ENCODE measurements at places on chromosomes 5 and 9.

DNA sequence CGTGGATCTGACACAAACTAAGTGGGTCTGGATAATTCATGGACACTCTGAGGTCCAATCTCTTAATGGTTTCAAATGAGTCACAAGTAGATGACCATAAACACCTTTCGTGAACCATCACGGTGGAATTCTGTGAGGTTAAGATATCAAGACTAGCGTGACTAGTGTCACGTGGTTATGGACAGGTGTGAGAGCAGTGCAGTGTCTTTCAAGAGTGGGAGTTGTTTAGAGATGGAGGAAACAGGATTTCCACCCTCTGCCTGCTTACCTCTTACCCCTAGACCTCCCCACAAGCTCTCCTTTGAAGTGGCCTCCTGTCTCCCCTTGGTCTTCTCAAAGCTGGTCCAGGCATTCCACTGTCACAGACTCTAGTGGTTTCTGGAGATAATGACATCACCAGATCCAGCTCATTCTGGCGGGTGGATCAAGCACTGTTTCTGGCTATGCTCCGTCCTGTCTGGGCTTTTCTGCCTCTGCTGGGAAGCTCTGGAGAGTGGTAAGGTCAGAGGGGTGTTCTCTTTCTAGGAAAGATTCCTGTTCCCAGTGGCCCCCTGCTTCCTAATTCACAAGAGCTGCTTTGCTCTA, 20.0 kb upstream of the ZNF782 start:
- H3K36me3 ChIP-seq, result no peaks in the 10 kb centered on the region
- H3K27me3 ChIP-seq, result peaks cover 7% of the 10 kb centered on the region
- H3K4me3 ChIP-seq, result no peak overlapping the region
- peak overlapping the region; percentile 79 for H3K27ac ChIP-seq
- no peaks in the 10 kb centered on the region for H3K4me1 ChIP-seq
- DNase-seq, result no peak

DNA sequence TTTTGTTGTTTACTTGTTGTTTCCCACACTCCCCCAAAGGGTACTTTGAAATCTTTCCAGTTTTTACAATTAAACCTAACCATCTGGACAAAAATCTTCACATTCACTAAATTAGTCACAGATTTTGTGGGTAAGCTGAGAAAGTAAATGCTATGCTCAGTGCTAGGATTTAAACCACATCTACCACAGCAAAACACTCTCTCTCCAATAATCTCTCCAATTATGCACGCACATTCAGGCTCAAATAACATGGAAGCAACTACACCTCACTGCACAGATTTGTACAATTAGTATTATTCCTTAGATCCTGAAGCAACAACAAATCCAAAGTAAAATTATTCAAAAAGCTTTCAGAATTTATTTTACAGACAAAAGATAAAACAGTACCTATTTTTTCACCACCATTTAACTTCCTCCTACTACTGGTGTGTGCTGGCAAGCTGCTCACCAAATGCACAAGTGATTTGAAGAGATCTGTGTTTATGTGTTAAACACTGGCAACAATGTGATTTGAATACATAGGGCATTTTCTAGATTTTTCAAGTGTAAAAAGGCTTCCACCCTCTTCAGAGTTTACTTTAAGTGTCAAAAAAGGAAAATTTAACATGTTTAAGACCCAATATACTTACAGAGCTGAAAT, 16.6 kb downstream of the ZNF608 start:
- no peak overlapping the region for H3K27ac ChIP-seq
- H3K4me1 ChIP-seq, result no peaks in the 10 kb centered on the region
- H3K27me3 ChIP-seq, result no peaks in the 10 kb centered on the region
- no peak for DNase-seq

DNA sequence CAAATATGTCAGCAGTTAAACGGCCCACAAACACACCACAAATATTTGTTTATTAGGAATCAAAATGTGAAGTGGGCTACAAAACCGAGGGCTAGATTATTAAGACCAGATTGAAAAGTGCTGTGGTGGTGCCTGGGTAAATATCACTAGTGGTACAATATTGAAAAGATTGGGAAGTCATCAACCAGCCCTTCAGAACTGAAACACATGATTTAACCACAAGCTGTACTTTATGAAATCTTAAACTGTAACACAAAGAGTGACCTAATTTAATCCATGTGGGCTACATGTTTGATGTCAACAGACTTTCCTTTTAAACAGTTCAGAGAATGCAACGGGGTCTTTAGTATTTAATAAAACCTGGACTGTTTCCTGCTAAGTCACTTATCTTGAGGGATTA, 182.3 kb downstream of the SPATA31D1 start:
- no peak overlapping the region for H3K4me3 ChIP-seq
- no peaks in the 10 kb centered on the region for H3K36me3 ChIP-seq
- no peak overlapping the region for H3K27ac ChIP-seq
- no peaks in the 10 kb centered on the region for H3K4me1 ChIP-seq

GRCh38 chr5:151953833-151954232, 29.2 kb upstream of the GLRA1 start:
- no peaks in the 10 kb centered on the region for H3K36me3 ChIP-seq
- DNase-seq, result no peak
- H3K27ac ChIP-seq, result no peak overlapping the region
- no peak overlapping the region for H3K4me3 ChIP-seq

GRCh38 chr5:143359869-143360268, 43.6 kb downstream of the NR3C1 start:
- DNase-seq, result no peak
- H3K4me3 ChIP-seq, result no peak overlapping the region
- no peaks in the 10 kb centered on the region for H3K4me1 ChIP-seq
- no peak overlapping the region for H3K27ac ChIP-seq

DNA sequence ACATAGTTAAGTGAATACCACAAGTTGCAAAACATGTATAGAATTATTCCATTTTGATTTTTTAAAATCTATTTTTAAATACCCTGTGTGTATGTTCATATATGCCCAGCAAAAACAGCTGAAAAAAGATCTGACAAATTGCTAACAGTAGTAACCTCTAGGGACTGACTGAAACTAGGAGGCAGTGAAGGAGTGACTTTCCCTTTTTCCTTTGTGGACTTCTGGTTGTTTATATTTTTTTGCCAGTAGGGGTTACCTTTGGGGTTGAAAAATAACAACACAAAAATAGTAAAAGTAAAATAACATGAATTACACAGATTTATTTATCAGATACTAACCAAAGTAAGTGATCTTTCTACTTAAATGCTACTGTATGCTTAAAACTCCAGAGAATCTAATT, 2.9 kb downstream of the MEGF9 start:
- no peaks in the 10 kb centered on the region for H3K36me3 ChIP-seq
- no peak overlapping the region for H3K4me3 ChIP-seq
- DNase-seq, result no peak
- peaks cover 4% of the 10 kb centered on the region for H3K4me1 ChIP-seq
- peak overlapping the region; percentile 34 for H3K27ac ChIP-seq

Measured in colonic mucosa (tissue), 4 donors.